Stimulated activated CD8-positive, alpha-beta memory T cell treated with anti-CD3 and anti-CD28 coated beads, Interleukin-2, amount 100 ng/mL, for 1 hour (primary cell): ENCODE measurements at places on chromosomes 12 and 14.

GRCh38 chr14:104927901-104928300 is 3.2 kb downstream of the PLD4 start:
- DNase-seq, result no peak

DNA sequence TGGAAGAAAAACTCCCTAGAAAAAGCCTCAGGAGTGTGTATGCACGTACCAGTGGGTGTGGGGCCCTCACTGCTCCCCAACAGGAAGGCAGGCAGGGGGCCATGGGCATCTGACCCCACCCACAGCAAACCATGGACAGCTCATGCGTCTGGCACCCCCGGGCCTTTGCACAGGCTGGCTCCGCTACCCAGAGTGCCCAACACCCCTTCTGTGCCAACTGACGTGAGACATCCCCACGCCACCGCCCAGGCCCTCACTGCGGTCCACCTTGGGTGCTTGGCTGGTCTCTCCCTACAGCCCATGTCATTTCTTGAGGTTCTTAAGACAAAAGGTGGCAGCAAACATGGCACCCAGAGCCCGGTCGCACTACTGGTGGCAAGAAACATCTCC is 91.4 kb downstream of the NCOR2 start:
- no peak for DNase-seq

DNA sequence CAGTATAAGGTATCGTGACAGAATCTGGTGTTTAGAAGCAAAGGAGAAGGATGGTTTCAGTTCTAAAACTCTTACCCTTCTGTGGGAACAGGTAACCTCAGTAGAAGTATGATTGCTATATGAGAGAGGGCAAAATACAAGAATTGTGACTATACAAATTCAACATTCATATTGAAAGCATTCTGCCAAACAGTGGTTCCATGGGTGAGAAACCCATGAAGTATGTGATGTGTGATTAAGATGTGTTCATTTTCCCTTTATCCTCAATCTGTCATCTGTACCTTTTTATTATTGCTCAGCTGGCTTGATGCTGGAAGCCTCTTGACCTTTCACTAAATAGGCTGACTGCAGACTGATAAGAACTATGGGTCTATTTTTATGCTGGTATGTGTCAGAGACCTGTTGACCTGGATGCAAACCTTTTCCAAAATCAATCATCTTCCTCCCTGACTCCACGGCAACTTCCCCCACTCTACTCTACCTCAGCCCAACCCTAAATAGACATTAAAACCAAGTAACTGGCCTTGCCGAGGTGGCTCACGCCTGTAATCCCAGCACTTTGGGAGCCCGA is 109.6 kb downstream of the STXBP6 start:
- DNase-seq, result no peak

DNA sequence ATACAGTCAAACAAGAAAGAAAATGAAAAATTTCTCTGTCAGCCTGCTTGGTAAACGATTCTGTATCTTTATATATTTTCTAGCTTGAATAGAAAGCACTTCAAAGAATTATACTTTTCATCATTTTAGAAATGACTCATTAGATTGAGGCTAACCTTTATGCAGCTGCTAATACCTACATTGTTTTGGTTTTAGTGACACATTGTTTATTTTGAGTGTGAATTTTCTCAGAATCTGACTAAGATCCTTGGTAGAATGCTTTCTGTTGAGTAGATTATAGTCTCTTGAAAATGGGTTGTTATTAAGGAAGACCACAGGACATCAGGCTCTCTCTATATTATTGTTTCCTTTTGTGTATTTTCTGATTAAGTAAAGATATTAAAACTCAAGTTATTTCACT is at the start of gene PMCH:
TSS of gene PMCH (minus strand) at position 45 of the 400 bp plus-strand sequence. CDS start 63 bp downstream, outside the sequence.
- DNase-seq, result no peak

- DNase-seq, result no peak
Measured at GRCh38 chr14:96729889-96730288, 67.3 kb upstream of the VRK1 start.

DNA sequence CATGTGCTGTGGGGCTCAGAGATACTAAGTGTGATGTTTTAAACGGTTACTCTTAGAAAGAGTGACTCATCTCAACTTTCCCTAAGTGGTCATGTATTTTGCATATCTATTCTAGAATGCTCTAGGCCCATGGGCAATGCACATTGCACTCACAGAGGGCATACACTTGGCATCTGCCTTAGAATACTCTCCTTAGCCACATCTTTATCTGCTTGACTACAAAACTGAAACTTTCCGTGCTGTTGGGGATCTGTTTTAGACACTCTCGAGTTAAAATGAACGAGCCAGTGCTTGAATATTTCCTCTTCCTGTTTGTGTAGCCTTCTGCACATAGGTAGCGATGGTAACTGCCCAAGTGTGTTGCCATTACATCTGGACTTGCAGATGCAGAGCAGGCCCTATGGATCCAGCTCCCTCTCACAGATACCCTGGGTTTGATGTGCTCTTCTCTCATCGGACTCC is 180.5 kb downstream of the CAND1 start:
- no peak for DNase-seq

DNA sequence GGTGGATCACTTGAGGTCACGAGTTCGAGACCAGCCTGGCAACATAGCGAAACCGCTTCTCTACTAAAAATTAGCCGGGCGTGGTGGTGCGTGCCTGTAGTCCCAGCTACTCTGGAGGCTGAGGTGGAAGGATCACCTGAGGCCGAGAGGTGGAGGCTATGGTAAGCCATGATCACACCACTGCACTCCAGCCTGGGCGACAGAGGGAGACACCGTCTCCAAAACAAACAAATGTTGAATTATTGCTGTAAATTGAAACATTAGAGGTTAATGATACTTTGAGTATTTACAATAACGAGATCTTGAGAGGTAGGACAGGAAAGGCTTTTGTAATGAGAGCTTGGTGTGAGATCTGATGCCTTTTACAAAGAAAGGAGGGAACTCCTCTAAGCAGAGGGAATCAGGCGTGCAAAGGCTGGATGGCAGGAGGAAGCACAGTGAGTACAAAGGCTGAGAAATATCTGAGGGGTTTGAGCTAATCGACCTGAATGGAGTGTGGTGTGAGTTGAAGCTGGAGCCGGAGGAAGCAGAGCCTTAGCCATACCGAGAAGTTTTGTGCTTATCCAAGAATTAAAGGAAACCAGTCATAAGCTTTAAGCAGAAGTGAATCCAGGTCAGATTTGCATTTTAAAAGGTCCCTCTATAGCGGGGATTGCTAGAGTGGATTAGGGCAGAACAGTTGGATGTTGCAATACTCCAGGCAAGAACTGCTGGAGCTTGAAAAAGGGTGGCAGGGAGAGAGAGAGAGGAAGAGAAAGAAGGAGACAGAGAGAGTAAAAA is 1.1 kb downstream of the RHNO1 start:
- no peak for DNase-seq

DNA sequence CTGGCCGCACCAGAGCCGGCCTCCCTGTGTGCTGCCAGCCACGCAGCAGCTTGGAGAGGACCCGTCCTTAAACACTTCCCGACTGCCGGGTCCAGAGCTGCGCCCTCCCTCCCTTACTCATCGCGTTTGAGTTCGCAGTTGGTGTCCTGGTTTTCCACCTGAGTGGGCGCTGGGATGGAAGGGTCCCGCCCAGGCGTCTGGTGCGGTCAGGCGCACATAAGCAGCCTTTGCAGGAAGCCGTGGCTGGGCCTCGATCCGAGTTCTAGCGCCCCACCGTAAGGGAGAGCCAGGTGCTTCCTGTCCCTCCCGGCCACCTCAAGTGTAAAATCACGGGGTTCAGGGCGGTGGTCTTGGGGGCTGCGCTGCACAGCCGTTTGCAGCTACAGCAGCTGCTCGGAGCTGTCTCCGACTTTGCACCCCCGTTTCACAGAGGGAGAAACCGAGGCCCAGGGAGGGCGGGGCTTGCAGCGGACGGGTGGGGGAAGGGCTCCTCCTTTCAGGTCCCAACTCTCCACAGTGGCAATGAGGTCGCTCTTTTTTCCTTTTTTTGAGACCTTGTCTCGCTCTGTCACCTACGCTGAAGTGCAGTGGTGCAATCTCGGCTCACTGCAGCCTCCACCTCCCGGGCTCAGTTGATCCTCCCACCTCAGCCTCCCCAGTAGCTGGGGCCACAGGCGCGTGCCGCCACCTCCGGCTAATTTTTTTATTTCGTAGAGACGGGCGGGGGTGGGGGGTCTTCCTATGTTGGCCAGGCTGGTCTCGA is 51.3 kb downstream of the LRCOL1 start:
- no peak for DNase-seq

DNA sequence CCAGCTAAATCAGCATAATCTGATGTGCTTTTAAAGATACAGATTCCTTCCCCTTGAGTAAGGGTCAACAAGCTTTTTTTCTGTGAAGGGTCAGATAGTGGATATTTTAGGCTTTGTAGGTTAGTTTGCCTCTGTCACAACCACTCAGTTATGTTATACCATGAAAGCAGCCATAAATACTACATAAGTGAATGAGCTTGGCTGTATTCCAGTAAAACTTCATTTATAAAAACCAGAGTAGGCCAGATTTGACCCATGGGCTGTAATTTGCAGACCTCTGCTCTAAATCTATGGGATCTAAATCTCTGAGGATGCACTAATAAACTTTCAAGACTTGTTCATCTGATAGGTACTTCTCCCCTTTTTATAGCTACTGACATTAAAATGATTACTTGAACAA is 47.7 kb downstream of the LEMD3 start:
- DNase-seq, result no peak

DNA sequence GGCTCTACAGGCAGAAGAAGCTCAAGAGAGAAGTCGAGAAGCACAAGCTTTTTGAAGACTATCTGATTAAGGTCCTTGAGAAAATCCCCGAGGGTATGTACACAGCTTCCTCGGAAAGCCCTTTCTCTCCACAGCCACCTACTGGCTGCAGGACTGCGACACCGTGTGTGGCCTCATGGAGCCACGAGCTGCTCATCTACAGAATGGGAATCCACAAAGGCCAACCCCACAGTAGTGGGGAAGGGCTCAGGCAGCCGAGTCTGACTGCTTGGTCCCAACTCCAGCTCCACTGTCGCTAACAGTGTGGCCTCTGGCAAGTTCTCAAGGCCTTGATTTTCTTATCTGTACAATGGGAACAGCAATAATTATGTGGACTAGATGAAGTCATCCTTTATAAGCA is 2.5 kb downstream of the CCDC197 start:
- DNase-seq, result no peak

DNA sequence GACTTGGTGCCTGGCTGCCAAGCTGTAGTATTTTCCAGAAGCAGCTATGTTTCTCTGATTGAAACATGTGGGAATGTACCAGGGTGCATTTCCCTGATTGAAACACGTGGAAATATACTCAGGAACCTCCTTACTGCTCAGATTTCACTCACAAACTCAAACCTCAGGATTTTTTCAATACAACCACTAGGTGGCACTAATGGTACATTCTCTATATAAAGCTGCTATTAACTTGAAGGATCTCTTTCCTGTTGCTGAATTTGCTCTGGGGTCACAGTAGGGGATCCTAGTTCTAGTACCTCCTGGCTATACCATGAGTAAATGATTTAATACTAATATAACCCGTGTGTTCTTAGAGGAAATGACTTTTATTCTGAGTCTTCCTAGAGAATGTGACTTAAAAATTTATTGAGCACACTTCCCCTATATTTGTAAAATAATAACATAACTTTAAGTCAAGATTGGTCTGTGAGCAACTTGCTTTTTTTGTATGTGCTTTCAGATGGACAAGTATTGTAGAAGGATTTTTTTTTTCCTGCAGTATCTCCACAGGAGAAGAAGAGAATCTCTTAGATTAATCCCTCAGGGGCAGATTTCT is 173.8 kb upstream of the MIS18BP1 start:
- no peak for DNase-seq

DNA sequence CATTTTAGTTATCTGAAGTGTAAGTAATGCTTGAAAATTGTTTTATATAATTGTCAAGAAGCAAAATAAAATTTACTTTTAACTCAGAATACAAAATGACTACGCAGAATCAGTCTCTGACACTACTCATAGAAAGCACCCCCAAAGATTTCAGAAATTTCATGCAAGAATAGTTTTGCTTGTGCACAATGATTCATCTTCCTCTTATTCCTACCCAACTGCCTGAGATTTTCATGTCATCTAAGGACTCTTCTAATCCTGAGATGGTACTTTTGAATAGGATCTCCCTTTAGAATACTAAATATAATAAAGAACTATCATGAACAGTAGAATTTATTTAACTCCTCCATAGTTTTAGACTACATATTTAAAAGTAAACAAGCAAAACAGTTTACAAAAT is 485.3 kb upstream of the MGAT4C start:
- DNase-seq, result no peak

- DNase-seq, result no peak
Measured at GRCh38 chr12:45247589-45247988, 31.7 kb downstream of the ANO6 start.

GRCh38 chr14:24243336-24243836 is 963 bp upstream of the TINF2 start:
- DNase-seq, result no peak

DNA sequence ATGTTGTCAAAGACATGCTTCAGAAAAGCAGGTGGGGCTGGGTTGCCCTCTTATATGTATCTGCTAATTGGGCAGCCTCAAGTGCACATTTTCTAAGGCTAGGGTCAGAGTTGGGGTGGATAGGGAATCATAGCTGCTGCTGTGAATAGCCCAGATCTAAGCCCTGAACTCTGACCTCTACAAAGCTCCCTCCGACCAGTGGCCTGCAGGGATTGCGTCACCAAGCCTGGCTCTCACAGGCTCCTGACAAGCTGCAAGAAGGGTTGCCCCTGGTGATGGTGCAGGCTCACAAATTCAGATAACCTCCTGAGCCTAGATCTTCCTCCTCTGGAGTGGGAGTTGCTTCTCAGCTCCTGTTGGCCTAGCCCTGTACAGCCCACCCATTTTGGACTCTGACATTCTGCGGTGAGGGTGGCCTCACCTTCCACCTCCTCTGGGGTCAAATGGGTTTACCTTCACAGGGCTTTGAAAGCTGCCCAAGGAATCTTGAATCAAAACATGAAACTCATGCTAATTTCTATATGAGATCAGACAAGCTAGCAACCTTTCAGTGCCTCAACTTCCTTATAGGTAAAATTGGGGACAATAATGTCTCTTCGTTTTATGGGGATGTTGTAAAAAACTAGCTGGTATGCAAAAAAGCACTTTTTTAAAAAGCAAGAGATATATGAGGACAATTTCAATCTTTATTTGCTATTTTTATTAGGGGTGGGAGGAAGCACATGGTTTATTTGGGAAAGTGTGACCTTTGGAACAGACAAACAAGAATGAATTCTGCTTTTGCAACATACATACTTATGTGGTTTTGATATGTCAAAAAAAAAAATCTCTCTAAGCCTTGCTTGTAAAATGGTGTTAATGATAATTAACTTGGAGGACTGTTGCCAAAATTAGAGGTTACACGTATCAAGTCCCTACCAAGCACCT is 4.9 kb upstream of the SUSD6 start:
- DNase-seq, result no peak
